ENCODE measurements at places on chromosomes 2 and 18.
A peak's percentile ranks its signal among the peaks of the same experiment; 100 is the strongest.

- no peak for DNase-seq
These were observed 131.4 kb downstream of the CLIP4 start for GRCh38 chr2:29246383-29247300.

- DNase-seq, result peak; percentile 0
These were observed 260.6 kb downstream of the PAX3 start for GRCh38 chr2:222038067-222038802.

DNA sequence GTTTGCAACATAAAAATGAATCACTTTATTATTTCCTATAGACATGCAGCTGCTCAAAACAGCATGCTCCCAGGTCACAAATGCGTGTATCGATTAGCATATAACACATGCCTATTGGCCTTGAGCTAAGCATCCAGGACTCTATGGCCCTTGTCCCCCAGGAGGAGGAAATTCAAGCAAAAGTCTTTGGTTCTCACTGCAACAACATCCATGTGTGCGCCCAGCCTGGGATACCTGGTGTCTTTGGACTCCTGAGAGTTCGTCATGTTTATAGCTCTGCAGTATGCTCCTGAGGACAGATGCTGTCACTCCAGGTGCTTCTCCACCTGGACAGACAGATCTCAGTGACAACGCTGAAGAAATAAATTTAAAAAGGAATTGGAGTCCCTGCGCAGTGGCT lies 284.6 kb downstream of the PHLPP1 start:
- no peak for DNase-seq

DNA sequence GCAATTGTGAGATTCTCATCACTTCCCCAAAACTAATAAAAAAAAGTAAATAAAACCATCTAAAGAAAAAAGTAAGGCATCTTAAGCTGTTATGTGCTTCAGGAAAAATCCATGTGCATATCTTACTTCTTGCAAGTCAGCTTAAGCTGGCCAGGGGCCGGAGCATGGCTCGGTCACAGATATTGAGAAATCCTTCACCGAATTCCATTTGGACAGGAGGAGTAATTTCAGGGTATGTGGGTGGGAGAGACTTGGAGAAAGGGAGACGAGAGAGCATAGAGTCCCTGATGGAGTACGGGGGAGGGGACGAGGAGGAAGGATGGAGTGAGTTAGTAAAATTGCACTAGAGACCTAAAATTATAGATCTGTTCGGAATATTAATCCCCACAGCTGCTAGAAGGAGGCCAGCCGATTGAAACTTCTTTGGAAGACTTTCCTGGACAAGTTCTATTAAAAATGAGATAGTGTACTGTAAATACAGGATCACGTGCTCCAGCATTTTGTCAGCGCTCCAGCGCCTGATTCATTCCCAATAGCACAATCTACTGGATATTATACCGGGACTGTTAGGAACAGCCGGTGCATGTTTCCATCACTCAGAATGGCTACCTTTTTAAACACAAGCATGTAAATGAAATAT lies 438.5 kb downstream of the ZNF516 start:
- DNase-seq, result no peak

- no peak for DNase-seq
These were observed 867.4 kb downstream of the DSC3 start for GRCh38 chr18:30175061-30175574.

DNA sequence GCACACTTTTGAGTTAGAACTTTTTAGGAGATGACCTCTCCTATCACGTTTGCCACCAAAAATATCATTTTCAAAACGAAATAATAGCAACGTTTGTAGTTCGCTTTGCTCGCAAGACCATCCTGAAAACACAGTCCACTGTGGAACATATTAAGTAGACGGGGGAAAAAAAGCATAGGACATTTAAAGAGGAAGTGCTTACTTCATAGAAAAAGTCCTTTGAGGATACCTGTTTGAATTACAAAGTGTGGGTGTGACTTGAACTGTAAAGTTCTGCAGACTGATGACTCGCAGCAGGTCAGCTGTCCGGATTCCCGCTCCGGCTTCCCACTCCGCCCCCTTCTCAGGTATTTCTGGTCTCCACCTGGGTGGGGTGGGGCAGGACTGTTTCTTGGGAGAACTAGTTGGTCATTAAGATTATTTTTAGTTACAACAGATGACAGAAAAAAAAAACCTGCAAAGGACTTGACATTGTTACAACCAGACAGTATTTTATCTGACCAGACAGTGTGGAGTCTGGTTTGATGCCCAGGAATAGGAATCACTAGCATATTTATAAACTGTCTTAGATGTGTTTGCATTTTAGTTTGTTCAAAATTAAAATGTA lies 13.3 kb downstream of the CNOT11 start:
- DNase-seq, result no peak

GRCh38 chr2:239197146-239197545 lies 203.7 kb downstream of the HDAC4 start:
- no peak for DNase-seq

DNA sequence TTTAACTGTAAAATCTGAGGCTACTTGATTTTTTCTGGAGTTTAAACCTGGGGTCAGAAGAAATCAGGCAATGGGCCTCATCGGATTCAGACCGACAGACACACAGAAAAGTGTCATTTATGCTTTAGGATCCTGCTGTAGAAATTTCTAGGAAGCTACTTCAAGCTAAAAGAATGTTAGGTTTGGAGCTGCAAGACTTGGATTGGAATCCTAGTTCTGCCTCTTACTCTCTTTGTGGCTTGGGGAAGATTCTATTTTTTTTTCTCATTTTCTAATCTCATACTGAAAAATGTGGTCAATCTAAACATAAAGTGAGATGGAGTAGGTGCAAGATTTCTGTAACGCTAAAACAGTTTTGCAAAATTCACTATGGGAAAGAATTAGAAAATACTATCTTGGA lies 48.8 kb upstream of the KCNE4 start:
- no peak for DNase-seq

DNA sequence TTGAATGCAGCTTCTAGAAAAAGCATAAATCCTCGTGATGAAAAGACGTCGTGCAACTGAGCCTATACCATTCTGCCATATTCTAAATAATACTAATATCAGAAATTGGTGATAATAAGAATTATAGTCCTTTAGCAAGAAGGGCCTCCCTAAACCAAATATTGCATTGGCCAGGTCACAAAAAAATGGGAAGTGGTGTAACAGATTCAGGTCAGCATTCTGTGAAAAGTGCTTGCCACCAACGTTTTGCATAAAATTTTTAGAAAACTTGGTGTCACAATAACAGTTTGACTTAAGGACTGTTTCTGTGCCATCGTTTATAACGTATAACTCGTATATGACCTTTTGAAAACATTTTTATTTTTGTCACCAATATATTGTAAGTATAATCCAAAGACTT lies 603.6 kb downstream of the CPS1 start:
- DNase-seq, result no peak

- no peak for DNase-seq
These were observed 35.3 kb downstream of the CYP26B1 start for GRCh38 chr2:72112401-72112800.

- DNase-seq, result no peak
These were observed 50.9 kb downstream of the ARHGEF4 start for GRCh38 chr2:130887643-130888042.

All from NCI-H446 treated with DMSO at 0.1 percent for 48 hours (cell line).